PC-9 (cell line): ENCODE measurements at places on chromosomes 6 and 20. TPM values are rescaled to one million over a fixed set of nuclear protein-coding genes. Genes with fewer than 3 reads are reported as not detected.

The KHDRBS2 gene
- not detected in 2 replicates for total RNA-seq

The SNAI1 gene
- 2.2 and 3.6 TPM in 2 replicates for total RNA-seq

The BTBD9 gene
- 9.0 and 10.8 TPM in 2 replicates for total RNA-seq

DNA sequence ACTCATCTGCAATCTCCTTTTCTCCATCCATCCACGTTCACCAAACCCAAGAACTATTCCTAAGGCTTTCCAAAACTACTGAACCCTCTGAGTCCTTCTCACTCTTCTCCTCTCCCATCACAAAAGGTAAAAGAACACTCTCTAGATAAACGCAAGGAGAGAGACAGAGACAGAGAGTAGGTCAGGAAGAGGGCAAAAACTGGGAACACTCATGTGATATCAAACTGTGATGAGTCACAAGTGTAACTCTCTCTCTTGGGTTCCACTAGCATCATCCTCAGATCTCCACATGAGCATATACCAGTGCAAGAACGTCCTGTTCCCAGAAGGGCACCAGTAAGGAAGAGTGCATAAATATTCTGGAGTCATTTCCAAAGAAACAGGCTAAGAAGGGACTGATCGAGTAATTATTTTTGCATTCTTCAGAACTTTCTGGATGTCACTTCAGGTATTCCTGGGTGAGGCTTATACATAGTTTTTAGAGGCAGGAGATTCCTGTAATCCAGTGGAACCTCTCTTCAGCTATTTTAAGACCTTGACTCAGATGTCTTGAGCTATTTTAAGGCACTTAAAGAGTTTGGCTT lies 47.3 kb upstream of the STXBP5 start:
- DNase-seq = no peak
- no peaks in the 10 kb centered on the region for H3K27me3 ChIP-seq
- H3K36me3 ChIP-seq = no peaks in the 10 kb centered on the region
- H3K4me1 ChIP-seq = peaks cover 16% of the 10 kb centered on the region
- no peak overlapping the region for H3K4me3 ChIP-seq
- no peak overlapping the region for H3K27ac ChIP-seq

DNA sequence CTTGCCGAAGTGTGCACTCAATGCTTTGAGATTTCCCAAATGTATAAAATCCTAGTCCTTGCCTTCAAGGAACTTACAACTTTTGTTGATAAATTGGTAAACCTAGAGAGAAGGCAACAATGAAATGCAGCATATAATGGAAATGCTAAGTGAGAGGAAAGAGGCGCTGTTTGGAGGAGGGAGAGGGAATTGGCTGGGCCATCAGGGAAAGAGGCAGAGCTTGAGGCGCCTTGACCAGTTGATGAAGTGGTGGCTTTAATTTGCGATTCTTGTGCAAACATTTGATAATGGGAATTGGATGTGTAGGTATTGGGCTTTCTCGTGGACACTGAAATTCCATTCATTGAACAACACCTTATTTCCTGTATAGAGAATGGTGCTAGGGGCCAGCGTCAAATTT lies 1.9 kb upstream of the CDYL start:
- H3K27me3 ChIP-seq = no peaks in the 10 kb centered on the region

DNA sequence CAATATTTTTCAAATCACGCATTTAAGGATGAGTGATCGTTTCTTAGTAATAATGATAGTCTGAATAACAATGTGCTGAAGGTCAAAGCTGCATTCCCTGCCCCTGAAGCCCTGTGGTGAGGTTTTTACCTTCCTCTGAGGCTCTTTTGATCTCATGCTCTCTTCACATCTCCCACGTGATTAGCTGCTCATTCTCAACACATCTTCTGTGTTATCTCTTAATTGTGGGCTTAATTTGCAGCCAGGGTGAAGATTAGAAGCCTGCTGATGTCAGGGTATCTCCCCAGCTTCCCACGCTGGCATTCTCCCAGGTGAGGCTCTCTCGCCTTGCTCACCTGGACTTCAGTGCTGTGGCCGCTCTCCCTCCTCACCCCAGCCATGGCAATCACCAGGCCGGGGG lies 109.7 kb upstream of the FOXQ1 start:
- no peaks in the 10 kb centered on the region for H3K36me3 ChIP-seq
- H3K4me3 ChIP-seq = no peak overlapping the region
- no peaks in the 10 kb centered on the region for H3K4me1 ChIP-seq

DNA sequence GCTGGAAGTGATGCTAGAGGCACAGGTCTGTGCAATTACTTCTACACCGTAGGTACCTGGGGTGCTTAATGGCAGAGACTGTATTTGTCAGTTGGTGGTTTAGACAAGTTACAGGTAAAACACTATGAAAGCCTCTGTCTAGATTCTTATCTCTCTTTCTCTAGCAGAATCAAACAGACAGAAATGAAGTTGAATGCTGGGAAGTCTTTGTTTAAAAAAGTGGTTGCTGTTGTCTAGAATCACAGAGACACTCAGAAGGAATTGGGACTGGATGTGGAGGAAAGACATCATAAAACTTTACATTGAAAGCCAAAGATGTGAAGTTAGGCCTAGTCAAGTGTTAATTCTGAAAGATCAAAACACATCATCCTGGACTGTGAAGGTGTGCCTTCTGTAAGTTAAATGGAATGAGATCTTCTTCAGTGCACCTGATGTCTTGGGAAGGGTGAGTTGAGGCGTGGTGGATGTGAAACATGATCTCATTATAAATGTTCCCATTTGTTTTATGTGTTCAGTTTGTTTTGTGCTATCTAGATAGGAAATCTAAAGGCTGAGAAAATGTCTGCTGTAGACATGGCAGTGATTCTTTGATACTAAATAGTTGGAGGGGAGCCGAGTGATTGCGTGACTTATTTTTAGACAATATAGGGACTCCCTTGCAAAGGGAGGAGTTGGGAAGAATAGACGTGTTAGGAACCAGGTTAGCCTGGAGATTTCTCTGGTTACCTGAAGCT lies 290.2 kb downstream of the SOX4 start:
- H3K36me3 ChIP-seq = no peaks in the 10 kb centered on the region
- H3K4me1 ChIP-seq = no peaks in the 10 kb centered on the region
- no peak overlapping the region for H3K4me3 ChIP-seq
- DNase-seq = no peak

DNA sequence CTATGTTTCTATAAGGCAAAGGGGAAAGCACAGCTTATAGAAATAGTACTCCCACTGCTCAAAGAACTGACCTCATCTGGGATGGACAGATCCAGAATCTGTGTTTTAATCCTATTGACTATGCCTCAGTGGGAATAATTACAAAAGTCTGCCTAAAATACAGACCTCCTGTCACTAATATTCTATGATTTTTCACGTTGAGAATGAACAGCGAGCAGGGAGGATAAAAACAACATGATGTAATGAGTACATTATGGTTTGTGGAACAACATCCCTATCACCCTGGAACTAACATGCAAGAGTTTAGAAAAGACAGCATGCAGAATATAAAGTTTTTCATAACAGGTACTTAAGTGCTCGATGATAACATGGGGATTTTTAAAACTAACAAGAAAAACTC lies 53.9 kb downstream of the EPHA7 start:
- no peak overlapping the region for H3K4me3 ChIP-seq
- DNase-seq = no peak
- no peaks in the 10 kb centered on the region for H3K27me3 ChIP-seq
- no peaks in the 10 kb centered on the region for H3K4me1 ChIP-seq

DNA sequence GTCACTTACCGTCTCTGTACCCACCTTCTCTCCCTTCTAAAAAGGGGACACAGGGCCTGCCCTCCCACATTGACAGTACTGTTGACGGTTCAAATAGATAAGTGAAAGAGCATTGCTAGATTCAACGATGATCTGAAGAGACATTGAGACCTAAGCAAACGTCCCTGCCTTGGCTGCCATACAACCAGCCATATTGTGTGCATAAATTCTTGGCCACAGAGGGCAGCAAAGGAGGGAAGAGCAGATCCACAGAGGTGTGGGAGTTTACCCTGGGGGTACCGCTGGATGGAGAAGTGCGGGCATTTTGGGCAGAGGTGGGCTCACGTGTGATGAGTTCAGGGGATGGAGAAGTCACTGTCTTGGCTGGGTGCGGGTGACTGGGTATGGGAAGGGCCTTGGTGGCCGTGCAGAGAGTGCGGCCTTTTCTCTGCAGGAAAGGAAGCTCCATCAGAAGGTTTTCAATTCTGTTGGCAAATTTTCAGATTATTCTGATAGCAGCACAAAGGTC lies 85.6 kb downstream of the POPDC3 start:
- H3K4me3 ChIP-seq = no peak overlapping the region
- H3K4me1 ChIP-seq = no peaks in the 10 kb centered on the region
- H3K36me3 ChIP-seq = no peaks in the 10 kb centered on the region
- H3K27ac ChIP-seq = no peak overlapping the region
- DNase-seq = peak; percentile 24

GRCh38 chr6:168130168-168130696 lies 51.2 kb upstream of the FRMD1 start:
- no peak overlapping the region for H3K27ac ChIP-seq
- DNase-seq = no peak
- H3K36me3 ChIP-seq = no peaks in the 10 kb centered on the region
- peaks cover 100% of the 10 kb centered on the region for H3K27me3 ChIP-seq
- H3K4me3 ChIP-seq = no peak overlapping the region

DNA sequence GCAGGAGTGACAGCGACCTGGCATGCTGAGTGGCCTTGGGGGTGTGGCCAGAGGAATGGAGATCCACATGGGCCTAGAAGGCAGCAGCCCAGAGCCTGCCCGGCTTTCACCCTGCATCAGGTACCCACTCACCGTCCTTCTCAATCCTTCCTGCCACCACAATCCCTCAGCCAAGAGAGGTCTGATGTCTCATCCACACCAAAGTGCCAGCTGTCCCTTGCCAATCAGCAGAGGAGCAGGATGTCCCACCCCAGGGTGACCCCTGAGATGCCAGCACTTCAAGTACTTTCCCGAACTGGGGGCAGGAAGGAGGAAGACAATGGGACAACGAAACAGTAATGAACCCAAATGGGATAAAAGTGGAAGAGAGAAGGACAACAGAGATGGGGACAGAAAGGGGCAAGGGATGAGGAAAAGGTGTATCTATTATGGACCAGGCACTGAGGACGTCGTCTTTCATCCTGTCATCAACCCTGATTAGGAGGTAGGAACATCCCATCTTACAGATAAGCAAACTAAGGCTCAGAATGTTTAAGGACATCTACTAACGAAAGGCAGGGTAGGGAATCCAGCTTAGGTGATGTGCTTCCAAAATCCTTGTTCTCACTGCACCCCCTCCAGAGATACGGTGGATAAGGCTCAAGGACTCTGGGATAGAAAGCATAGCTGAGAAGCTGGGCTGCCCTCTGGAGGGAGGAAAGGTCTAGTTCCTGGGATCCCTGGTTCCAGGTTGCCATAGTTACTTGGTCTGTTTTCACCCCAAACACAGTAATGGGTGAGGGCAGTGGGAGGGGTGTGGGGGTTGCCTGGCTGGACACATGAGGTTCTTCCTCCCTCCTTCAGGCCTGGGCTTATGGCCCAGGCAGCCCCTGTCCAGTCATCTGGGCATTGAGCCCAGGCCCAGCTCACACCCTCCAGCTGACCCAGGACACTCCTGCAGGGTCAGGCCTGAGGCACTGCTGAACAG lies 4.5 kb upstream of the TNXB start:
- H3K27me3 ChIP-seq = no peaks in the 10 kb centered on the region
- H3K36me3 ChIP-seq = peaks cover 9% of the 10 kb centered on the region; the same call in 1 of the 2 replicates
- DNase-seq = peak; percentile 85
- H3K4me1 ChIP-seq = peaks cover 21% of the 10 kb centered on the region; the same call in 1 of the 2 replicates
